ENCODE measurements at places on chromosomes 7 and 10. TPM values are rescaled to one million over a fixed set of nuclear protein-coding genes. Genes with fewer than 3 reads are reported as not detected.

GIMAP7 gene
- not detected for total RNA-seq

POLR3A gene
- 13.1 TPM for total RNA-seq

EPO gene
- total RNA-seq: not detected

- no peak for DNase-seq
Measured at GRCh38 chr7:116249969-116250553, 39.7 kb downstream of the TES start.

DNA sequence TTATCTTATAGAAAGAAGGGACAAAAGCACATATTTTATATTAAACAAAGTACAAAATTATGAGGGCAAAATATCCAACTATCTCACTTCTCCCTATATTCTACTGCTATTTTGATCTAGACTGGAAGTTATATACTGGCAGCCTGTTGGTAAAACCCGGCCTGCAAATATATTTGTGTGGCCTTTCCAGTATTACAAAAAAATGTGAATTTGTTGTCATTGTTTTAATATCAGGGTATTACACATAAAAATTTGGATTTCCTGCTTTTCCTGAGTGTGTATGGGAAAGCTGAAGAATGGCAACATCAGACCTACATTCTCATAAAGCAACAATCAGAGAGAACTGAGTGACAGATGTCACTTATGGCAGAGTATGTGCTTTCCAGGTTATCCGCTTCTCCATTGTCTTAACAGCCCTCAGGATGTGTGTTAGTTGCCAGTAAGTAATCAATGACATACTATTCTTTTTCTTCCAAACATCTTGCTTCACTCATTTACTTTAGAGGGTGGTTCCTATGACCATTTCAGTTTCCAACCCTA is 7.3 kb downstream of the SYPL1 start:
- no peak for DNase-seq

GRCh38 chr10:92688927-92689662 is 660 bp upstream of the HHEX start:
- DNase-seq: no peak

DNA sequence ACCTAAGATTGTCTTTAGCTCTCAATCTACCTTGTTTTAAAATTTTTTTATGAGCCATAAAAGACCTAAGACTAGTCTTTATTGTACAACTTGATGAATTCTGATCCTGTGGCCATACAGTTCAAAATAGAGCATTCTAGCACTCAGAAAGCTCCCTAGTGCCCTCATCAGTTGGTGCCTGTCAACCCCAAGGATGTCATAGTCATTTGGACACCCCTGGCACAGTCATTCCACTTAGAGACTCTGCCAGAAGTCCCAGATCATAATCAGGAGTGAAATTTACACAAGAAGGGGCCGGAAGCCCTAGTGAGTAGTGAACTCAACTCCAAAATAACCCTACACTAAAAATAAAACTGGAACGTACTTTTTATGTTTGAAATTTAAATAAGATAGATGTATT is 80.0 kb upstream of the INSIG1 start:
- no peak for DNase-seq

Measured in chondrocyte (in vitro differentiated cells).